ENCODE measurements at places on chromosomes 13 and 19. TPM values are rescaled to one million over a fixed set of nuclear protein-coding genes. Genes with fewer than 3 reads are reported as not detected.

Gene ZNF8
- total RNA-seq, result 12.6 TPM

DNA sequence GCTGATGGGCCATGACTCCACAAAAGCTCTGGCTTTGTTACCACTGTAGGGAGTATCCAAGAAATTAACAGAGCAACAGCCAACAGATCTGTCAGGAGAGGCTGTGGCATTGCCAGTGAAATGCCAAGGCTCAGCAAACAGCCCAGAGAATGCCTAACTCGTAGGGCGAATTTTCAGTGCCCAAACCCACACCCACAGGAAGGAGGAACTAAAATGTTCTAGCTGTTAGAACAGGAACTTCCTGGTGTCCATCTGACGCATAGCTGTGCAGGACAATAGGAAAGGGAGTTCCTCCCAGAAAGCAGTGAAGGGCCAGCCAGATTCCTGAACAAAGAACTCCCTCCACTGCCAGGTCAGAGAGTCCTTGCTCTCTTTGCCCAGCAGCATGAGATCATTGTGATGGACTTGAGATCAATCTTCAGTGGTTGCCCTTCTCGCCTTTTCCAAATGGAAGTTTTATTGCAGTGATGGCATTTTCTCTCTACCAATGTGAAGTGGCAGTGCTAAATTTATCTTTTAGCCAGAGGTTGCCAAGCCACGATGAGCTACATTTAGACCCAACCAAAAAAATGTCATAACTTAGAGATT is 224.2 kb upstream of the STARD13 start:
- DNase-seq, result no peak
- no peak overlapping the region for H3K4me3 ChIP-seq
- no peak overlapping the region for H3K27ac ChIP-seq

- no peaks in the 10 kb centered on the region for H3K27me3 ChIP-seq
- no peak overlapping the region for H3K27ac ChIP-seq
- DNase-seq, result no peak
- H3K4me1 ChIP-seq, result no peaks in the 10 kb centered on the region
Observed at GRCh38 chr13:44842158-44842557, 147.1 kb downstream of the NUFIP1 start.

GRCh38 chr19:49840736-49841249 is 10.2 kb upstream of the PTOV1 start:
- no peak overlapping the region for H3K27ac ChIP-seq
- H3K4me1 ChIP-seq, result no peaks in the 10 kb centered on the region
- no peak for DNase-seq
- H3K27me3 ChIP-seq, result no peaks in the 10 kb centered on the region
- H3K36me3 ChIP-seq, result no peaks in the 10 kb centered on the region

Gene PLIN5
- 0.64 TPM for total RNA-seq

Gene VSTM2B
- total RNA-seq, result not detected

GRCh38 chr13:111415765-111416164 is 95.3 kb downstream of the TEX29 start:
- H3K27me3 ChIP-seq, result peaks cover 4% of the 10 kb centered on the region
- no peak for DNase-seq
- no peak overlapping the region for H3K27ac ChIP-seq
- no peaks in the 10 kb centered on the region for H3K36me3 ChIP-seq

DNA sequence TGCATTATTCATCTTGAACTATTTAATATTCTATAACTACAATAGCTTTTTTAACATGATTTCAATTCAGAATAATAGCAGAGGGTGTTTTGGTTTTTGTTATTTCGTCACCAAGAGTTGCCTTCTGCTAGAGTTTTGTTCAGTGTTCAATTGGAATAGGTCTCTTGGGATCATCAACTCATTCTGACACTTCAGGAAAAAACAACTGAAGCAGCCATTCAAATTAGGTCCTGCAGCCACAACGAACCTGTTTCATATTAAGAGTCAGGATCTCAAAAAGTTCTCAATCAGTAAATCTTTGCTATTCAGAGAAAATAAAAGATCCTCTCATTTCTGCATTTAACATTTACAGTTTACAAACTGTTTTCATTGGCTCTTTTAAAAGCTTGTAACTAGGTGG is 2.4 kb upstream of the CHAMP1 start:
- H3K36me3 ChIP-seq, result peaks cover 7% of the 10 kb centered on the region
- no peaks in the 10 kb centered on the region for H3K27me3 ChIP-seq
- no peak overlapping the region for H3K27ac ChIP-seq
- 0 out of 2 replicates have a peak, but pooled peaks cover 4% of the 10 kb centered on the region for H3K4me1 ChIP-seq

Gene B3GNT3
- 0.67 TPM for total RNA-seq

Gene SOX1
- not detected for total RNA-seq

GRCh38 chr19:46639358-46640182 is 3.6 kb upstream of the GNG8 start:
- H3K36me3 ChIP-seq, result no peaks in the 10 kb centered on the region
- H3K27ac ChIP-seq, result no peak overlapping the region
- DNase-seq, result no peak
- no peaks in the 10 kb centered on the region for H3K27me3 ChIP-seq
- H3K4me3 ChIP-seq, result peak overlapping the region; percentile 50
- H3K4me1 ChIP-seq, result no peaks in the 10 kb centered on the region

DNA sequence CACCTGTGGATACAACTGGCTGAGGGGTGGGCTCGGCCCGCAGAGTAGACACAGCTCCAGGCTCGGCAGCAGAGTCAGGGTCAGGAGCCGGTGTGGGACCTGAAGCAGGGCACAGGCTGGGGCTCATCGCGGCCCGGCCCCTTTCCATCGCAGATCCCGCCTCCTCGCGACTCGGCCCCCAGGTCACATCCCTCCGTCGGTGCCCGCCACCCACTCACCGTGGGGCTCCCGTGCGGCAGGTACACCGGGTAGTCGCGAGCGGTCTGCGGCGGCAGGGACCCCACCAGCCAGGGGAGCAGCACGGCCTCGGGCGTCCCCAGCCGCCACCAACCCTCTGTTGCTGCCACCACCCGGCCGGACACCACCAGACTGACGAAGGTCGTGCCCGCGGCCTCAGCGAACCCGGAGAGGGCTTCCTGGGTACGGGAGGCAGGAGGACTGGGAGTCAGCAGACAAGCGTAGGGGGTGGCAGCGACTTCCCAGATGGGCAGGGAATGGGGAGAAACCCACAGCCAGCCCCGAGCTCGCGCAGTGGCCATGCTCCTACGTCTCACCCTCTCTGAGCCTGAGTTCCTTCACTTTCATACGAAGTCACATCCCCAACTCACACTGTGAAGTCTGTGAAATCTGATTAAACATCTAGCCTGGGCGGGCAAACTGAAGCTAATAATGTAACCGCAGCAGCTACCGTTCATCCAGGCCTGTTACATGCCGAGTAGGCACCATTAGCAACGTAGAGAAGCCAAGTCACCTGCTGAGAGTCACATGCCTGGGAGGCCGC is 3.7 kb downstream of the FUZ start:
- DNase-seq, result no peak
- peak overlapping the region; percentile 58 for H3K4me3 ChIP-seq
- no peaks in the 10 kb centered on the region for H3K27me3 ChIP-seq
- H3K27ac ChIP-seq, result peak overlapping the region; percentile 72

GRCh38 chr13:114173745-114174144 is 5.3 kb upstream of the CFAP97D2 start:
- H3K27me3 ChIP-seq, result no peaks in the 10 kb centered on the region
- no peak for DNase-seq

DNA sequence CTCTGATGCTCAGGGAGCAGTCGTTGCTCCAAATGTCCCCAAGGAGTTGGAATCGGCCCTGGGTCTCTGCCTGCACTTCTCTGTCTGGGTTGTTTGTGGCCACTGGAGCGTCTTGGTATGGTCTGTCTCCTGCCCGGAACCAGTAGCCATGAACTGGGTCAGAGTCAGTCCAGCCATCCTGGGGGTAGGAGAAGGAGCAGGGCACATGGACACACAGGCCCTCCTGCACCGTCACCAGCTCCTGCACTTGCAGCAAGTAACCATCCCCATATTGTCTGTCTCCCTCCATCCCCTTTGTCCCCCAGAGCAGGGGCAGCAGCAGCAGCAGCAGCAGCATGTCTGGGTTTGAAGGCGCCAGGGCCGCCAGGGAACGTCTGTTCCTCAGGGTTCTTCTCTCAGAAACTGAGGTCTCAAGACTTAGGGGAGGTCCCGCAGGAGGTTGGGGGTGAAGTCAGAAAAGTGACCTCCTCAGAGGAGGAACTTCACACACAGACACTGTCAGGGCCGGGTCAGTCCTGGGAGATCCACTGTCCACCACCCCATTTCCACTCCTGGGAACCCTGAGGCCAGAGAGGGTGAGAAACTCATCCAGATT is at the start of gene SIGLEC8:
SIGLEC8 (minus strand) TSS at position 404 of the 595 bp plus-strand sequence; CDS start at position 337, 67 bp downstream.
- no peak for DNase-seq
- no peak within 1 kb of the TSS for H3K27ac ChIP-seq
- no peaks in the 10 kb centered on the region for H3K27me3 ChIP-seq
- H3K36me3 ChIP-seq, result no peaks in the 10 kb centered on the region
- no peak within 1 kb of the TSS for H3K4me3 ChIP-seq
- H3K4me1 ChIP-seq, result no peaks in the 10 kb centered on the region

Gene PCDH20
- total RNA-seq, result 3.4 TPM

GRCh38 chr19:48635263-48635965 is 1.8 kb downstream of the DBP start:
- no peaks in the 10 kb centered on the region for H3K36me3 ChIP-seq
- H3K4me3 ChIP-seq, result peak overlapping the region; percentile 71
- DNase-seq, result no peak
- peak overlapping the region; percentile 96 for H3K27ac ChIP-seq
